ENCODE measurements at places on chromosomes 6 and 20.

GRCh38 chr6:27601668-27602254 lies 128.9 kb upstream of the ZNF184 start:
- no peak for DNase-seq

DNA sequence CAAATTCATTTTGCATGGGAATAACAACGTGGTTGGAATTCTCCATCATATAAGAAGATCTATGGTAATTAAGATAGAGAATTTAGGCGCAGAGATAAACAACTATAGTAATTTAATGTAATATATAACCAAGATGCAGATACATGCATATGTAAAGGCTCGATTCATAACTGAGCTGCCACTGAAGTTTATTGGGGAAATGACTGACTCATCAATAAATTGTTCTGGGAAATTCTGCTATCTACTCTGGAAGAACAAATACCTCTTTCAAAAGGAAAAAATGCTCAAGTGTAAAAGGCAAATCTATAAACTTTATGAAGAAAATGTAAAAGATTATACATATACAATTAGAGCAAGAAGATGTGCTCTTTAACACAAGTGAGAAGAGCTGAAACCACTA lies 596.4 kb downstream of the MMUT start:
- DNase-seq: no peak

- no peak for DNase-seq
These were observed 21.0 kb downstream of the SLC13A3 start for GRCh38 chr20:46630306-46630705.

GRCh38 chr6:52186075-52186474 lies at the start of gene IL17A:
IL17A (plus strand) TSS chr6:52186375; CDS start chr6:52186432, 57 bp downstream.
- no peak for DNase-seq

DNA sequence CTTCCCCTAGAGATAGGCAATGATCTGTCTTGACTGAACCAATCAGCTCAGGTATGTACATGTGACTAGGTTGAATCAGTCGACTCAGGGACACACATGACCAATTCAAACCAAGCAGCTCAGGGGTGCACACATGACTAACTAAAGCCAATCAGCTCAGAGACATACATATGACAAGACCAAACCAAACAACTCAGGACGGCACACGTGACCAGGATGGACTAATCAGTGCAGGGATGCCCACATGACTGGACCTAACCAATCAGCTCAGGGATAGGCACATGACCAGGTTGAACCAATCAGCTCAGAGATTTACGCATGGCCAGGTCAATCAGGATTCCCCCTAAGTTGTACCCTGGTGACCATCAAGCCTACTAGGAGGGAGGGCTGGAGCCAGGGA lies 310.3 kb downstream of the CDH26 start:
- DNase-seq: no peak

DNA sequence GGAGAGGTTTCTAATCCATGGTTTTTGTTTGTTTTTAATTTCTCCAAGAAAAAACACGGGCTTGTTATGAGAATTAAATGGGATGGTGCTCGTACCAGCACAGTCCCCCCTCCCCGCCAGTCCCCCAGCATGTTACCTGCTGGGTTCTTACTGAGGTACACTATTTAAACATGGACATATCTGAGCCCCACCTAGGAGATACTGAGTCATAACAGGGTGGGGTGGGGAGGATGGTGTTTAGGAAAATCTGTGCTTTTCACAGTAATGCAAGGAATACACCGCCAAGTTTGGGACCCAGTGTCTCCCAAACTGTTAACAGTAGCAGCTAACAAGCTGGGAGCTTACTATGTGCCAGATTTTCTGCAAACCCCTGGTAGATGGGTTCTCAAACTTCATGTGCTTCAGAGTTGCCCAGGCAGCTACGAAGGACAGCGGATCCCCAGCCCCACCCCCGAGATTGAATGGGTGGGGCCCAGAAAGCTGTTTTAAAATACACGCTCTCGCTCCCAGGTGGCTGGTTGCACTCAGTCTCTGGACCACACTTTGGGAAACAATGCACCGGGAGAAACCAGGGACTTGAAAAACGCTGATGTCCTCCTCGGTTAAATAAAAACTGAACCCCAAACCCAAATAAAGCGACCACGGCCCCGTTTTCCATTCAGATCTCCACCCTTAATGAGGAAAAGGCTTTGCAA lies 995 bp downstream of the ZFP64 start:
- peak; percentile 32 for DNase-seq

DNA sequence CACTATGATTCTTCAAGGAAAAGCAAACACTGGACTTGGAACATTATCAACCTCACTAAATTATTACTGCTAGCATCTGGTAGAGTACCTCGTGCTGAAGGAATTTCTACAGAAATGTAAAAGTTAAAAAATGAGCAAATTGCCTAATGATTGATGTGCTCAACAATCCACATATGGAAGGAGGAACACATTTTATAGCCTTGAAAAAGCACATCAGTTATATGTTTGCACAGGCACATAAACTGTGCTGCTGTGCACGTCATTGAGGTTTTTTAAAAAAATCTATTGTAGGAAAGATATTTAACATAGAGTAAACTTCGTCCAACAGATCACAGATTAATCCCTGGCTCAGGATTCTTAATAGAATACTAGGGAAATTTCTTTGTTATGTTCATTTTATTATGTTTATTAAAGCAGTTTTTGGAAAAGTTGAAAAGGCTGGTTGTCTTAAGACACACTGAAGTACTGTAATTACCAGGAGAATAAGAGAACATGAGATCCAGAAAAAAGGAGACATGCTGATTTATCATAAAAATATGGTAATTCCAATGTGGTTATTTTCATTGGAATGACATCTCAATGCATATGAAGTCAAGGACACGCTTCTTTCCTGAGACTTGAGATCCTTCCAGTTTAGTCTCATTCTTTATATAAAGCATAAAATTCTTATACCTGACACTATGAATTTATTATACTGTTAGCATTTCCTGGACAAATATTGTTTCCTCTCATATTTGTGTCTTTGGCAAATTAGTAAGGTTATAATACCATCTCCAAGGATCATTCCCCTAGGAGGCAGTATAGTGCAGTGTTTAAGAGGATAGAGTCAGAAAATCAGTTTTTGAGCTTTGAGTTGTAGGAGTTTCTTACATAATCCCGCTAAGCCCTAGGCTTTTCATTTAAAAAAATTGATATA lies 511.1 kb downstream of the TENT5A start:
- DNase-seq: no peak

GRCh38 chr6:134464690-134465411 lies 146.9 kb upstream of the SGK1 start:
- no peak for DNase-seq

GRCh38 chr6:12294851-12295536 lies 4.8 kb downstream of the EDN1 start:
- DNase-seq: no peak

GRCh38 chr6:89669002-89669401 lies 30.5 kb upstream of the LYRM2 start:
- no peak for DNase-seq

DNA sequence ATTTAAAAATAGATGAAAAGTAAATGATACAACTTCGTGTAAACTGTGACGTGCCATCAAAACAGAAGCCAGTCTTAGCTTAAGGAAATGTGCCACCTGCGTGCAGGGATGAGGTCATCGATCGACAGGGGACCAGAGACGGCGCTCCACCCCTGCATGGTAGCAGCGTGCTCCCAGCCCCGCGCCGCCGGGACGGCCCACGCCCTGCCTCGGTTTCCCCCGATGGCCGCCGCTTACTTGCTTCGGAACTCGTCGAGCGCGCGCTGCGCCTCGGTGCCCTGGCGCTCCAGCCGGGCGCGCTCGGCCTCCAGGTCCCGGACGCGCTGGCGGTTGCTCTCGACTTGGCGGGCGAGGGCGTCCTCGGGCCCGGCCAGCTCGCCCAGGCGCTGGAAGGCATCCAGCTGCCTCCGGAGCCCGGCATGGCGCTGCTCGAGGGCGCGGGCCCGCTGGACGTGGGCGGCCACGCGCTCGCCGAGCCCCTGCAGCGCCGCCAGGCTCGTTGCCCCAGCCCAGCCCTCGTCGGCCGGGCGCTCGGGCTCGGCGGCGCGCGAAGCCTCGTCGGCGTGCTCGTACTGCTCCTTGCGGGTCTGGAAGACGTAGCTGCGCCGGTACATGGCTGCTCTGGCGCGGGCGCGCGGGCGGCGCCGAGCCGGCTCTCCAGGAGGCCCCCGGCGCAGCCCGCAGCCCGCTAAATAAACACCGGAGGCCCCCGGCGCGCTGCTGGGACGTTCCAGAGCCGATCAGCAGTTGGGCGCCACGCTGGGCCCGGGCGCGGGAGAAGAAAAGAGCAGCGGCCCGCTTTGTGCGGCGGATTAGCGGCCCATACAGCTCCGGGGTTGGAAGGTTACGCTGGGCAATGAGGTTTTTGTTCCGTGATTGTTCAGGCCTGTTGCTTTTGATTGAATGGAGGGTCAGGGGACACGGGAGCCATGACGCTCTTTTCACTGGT lies at the start of gene BFSP1:
Gene BFSP1, minus strand, starts transcription at position 664 of the 949 bp plus-strand sequence. Its CDS starts 50 bp downstream, at position 614.
- peak; percentile 47 for DNase-seq

GRCh38 chr20:9581509-9581908 lies 67.1 kb downstream of the LAMP5 start:
- DNase-seq: no peak

- DNase-seq: no peak
These were observed 132.1 kb downstream of the ZDHHC14 start for GRCh38 chr6:157513004-157513603.

- no peak for DNase-seq
These were observed 191.7 kb downstream of the ESR1 start for GRCh38 chr6:151999194-151999593.

DNA sequence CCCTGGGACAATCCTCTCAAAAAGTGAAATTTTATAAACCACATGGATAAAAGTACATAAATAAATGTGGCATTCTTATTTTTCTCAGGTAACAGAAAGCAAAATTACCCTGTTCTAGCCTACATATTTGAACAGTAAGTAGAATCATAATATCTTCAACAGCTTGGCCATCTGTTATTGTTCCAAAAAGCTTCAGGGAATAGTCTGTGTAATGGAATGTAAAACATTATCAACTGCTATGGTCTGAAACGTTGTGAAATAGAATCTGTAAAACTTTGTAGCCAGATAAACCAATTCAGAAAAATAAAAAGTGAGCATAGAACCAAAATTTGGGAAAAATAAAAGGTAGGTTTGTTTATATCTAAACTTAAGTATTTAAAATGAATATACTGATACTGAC lies 114.7 kb downstream of the THEMIS start:
- DNase-seq: no peak

DNA sequence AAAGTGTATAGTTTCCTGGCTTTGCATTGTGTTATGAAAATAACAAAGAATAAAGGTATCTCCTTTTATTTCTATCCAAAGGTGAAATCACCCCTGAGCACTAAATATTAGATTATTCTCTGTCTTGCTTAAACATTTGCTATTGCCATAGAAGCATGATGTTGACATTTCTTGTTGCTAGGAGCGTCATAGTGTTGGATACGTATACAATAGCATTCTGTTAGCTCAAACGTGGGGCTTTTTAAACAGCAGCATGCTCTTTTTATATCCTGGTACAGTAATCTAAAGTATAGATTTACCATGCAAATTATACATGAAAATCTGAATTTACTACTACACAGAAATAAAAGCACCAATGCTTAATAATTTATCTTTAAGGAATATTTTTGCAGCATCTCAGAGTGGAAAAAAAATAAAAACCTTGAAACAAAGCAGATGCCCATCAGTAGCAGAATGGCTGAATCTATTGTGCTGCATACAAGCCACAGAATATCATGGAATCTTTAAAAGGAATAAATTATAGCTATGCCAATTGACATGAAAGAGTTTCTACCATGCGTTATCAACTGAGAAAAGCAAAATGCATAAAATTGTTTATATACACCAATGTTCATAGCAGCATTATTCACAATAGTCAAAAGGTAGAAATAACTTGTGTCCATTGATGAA lies 9.6 kb upstream of the HSF2 start:
- no peak for DNase-seq

GRCh38 chr6:44332585-44332984 lies 9.9 kb upstream of the SPATS1 start:
- no peak for DNase-seq

GRCh38 chr20:51434026-51434425 lies 108.5 kb downstream of the NFATC2 start:
- DNase-seq: no peak

DNA sequence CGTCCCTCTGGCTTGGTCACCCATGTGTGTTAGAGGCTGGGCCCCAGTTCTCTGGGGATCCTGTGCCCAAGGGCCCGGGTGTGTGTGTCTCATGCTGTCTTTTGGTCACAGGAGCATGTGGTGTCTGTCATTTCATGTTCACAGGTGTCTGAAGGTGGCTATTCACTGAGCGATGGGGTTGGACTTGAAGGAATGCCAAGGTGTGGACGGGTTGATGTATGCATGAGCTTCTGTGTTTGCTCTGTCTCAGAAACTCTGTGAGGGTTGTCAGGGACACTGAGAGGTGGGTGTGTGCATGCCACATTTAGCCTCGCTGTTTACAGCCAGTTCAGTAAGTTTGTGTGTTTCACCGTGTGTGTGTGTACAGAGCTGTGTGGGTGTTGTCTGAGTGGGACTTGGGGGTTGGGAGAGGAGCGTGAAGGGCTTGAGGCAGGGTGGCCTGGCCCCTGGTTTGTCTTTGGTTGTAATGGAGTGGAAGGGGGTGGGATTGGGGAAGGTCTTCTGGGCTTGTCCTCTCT lies 1.2 kb downstream of the DDR1 start:
- DNase-seq: no peak

- DNase-seq: no peak
These were observed 838.4 kb downstream of the TFAP2A start for GRCh38 chr6:9576521-9576920.

- DNase-seq: no peak
These were observed 1.9 kb downstream of the DHX16 start for GRCh38 chr6:30670760-30671527.

DNA sequence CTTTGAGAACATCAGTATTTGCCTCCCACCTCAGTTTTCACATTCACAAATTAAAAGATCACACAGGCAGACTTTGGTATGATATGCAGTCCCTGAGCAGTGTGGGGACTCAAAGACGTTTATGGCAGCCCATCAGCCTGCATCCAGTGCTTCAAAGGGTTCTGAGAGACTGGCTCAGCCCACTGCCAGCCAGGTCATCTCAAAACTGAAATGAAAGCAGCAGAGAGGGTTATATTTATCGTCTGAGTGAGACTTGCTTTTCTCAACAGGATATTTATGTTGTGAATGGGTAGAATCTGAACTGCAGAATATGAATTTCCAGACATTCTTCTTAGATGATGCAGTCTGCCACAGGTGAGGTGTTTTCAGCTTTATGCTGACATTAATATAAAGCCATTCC lies 159.8 kb downstream of the NRN1 start:
- DNase-seq: no peak

DNA sequence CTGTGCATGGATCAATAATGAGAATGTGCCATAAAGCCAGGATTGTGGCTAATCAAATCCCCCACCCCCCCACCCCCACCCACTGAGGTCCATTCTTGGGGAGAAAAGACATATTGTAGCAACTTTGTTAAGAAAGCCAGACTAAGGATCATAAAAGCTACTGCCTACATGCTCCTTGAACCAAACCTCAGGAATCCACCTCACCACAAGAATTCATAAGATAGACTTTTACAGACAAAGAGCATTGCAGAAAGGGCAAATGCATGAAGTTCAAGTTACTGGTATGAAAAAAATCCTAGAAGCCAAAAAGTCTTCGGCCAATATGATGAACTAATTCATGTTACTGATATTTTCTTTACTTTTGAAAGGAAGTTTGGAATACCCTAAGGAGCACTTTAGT lies 187.9 kb upstream of the ARID1B start:
- no peak for DNase-seq

- no peak for DNase-seq
These were observed 51.9 kb downstream of the PYGB start for GRCh38 chr20:25299806-25300205.

GRCh38 chr6:35497571-35498421 lies 917 bp upstream of the TEAD3 start:
- peak; percentile 43 for DNase-seq

- no peak for DNase-seq
These were observed 387.6 kb downstream of the CDC5L start for GRCh38 chr6:44775121-44775520.

Measured in CD4-positive, alpha-beta T cell treated with Interleukin-17A for 1 hour (primary cell).